ENCODE measurements at places on chromosomes 4 and X.

DNA sequence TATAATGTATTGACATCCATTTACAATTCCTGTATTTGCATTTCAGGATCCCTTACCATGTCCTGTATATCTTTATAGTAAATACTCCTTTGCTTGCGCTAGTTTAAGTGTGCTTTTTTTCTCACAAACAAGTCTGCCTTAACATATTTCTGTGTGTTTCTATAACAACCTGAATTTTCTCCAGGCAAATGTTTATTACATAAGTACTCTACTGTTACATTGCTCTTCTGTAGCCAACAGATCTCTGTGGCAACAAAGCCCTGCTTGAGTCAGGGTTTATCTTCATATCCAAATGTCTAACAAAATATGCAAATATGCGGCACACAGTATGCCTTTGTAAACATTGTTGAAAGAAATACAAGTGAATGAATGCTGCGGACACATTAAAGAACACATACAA is 625.5 kb downstream of the TLL1 start:
- DNase-seq: no peak

GRCh38 chr4:42262701-42263490 is 110.4 kb upstream of the BEND4 start:
- DNase-seq: no peak

DNA sequence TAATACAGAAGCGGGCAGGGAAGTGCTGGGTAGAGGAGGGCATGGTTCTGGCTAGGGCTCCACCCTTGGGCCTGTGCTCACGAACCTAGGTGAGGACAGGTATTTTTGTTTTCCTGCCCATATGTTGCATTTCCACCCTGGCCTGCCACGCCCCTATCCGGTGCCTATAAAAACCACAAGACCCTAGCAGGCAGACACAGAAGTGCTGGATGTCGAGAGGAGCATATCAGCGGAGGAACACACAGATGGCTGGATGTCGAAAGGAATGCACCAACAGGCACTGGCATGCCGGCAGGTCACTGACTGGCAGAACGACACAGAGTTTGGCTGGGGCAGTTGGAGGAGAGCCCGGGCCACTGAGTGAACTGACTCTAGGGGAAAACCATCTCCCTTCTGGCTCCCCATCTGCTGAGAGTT is 316.6 kb upstream of the BOD1L1 start:
- no peak for DNase-seq

GRCh38 chr4:47215759-47216158 is 184.4 kb downstream of the GABRB1 start:
- DNase-seq: no peak

GRCh38 chrX:100995469-100995868 is 26.0 kb downstream of the ARL13A start:
- no peak for DNase-seq

- DNase-seq: no peak
These were observed 1010.4 kb downstream of the ADGRL3 start for GRCh38 chr4:62210486-62210885.

GRCh38 chrX:44010626-44011025 is 37.4 kb upstream of the NDP start:
- DNase-seq: no peak

DNA sequence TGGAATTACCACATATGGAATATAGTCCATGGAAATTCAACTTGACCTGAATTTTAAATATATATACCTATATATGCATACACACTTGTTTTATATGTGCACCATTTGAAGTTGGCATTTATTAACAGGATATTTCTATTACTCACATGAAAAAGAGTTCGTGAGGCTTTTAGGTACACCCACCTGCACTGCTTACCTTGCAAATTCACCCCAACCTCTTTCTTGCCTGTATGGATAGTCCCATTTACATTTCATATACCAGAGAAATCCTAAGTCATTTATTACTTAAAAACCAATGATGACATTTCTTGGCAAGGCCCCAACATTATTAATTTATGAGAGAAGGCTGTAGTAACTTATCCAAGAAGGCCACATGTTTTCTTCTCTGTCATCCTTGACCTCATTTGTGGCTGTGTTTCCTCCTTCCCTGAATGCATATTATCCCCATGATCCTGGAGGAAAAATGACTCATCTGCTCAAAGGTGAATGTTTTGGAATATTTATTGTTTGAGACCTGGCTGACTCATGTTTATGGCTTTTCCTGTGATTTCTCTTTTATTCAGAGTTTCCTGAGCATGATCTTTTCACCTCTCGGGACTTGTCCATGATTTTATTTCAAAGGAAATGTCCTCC is 62.2 kb upstream of the FAM241A start:
- no peak for DNase-seq

DNA sequence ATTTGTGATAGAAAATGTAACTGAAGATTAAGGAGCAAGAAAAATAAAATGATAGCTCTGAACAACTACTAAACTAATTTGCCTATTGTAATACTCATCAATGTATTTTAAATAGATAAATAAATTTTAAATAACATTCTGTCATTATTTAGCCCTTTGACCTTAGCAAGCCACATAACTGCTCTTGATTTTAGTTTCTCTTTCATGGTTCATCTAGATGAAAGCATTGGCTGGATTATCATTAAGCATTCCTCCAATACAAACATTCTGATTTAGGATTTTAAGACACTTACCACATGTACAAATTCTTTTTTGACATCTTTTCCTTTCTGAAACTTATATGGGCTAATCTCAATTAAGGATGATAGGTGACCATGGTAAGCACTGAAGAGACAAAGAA is 8.5 kb downstream of the ETNPPL start:
- DNase-seq: no peak

DNA sequence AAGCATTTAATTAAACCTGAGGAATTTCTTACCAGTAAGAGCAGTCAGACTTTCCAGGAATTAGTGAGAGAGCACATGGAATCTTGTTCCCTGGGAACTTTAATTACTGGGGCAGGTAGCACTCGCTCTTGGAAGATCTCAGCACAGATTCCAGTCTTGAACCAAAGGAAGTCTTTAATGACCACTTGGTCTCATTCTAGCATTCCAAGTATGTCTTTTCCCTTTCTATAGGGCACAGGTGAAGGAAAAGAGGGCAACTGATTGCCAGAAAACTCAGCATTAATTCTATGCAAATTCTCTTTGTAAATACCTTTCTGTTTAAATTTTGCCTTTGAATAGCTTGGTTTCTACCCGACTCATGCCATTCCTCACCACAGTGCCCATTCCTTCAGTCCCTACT is 236.6 kb downstream of the LDB2 start:
- DNase-seq: no peak

DNA sequence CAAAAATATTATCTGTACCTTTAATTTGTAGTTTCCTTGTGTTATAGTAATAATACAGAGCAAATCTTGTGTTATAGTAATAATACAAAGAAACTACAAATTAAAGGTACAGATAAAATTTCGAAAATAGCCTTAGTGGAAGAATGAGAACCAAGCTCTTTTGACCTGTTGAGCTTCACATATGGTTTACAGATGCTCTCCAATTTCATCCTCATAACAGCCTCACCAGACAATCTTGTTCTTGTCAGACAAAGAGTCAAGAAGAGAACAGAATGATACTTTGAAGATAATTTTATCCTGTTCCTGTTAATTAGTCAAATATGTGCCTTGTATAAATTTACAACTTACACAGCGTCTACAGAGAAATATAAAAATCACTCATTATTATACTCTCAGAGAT is 12.8 kb downstream of the ATXN3L start:
- no peak for DNase-seq

Data from CD14-positive monocyte (primary cell).